ENCODE measurements at places on chromosomes 11 and 22.

DNA sequence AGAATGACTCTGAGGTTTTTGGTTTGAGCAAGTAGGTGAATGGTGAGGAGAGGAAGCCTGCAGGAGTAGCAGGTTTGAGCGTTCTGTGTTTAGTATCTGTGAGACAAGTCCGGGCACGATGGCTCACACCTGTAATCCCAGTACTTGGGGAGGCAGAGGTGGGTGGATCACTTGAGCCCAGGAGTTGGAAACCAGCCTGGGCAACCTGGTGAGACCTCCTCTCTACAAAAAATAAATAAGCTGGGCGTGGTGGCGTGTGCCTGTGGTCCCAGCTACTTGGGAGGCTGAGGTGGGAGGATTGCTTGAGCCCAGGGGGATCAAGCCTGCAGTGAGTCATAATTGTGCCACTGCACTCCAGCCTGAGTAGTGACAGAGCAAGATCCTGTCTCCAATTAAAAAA, 9.7 kb upstream of the CENATAC start:
- no peak for DNase-seq

GRCh38 chr22:47219789-47220188, 457.3 kb downstream of the TBC1D22A start:
- DNase-seq = no peak

- DNase-seq = peak; percentile 74
Observed at GRCh38 chr22:39316440-39317083, 2.9 kb downstream of the RPL3 start.

- no peak for DNase-seq
Observed at GRCh38 chr22:40216041-40216756, 38.5 kb downstream of the TNRC6B start.

- DNase-seq = no peak
Observed at GRCh38 chr11:120914601-120915000, 109.3 kb upstream of the TBCEL start.

- no peak for DNase-seq
Observed at GRCh38 chr11:133745791-133746190, 99.5 kb downstream of the SPATA19 start.

GRCh38 chr11:117002639-117003299, 95.5 kb downstream of the SIK3 start:
- DNase-seq = no peak

DNA sequence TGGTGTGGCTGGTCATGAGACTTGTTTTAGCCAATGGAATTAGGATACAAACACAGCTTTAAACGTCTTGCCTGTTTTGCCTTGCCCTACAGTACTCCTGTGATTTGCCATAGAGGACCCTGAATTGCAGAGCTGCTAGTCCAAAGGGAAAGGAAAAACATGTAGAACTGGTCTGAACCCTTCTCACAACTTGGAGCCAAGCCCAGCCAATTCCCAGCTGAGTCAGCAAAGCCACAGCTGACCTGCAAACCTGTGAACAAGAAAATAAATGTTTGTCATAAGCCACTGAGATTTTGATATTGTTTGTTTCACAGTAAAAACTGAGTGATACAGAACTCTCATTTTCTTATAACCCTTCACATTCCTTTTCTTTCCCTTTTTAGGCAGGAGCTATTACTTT, 360.5 kb upstream of the API5 start:
- DNase-seq = no peak

DNA sequence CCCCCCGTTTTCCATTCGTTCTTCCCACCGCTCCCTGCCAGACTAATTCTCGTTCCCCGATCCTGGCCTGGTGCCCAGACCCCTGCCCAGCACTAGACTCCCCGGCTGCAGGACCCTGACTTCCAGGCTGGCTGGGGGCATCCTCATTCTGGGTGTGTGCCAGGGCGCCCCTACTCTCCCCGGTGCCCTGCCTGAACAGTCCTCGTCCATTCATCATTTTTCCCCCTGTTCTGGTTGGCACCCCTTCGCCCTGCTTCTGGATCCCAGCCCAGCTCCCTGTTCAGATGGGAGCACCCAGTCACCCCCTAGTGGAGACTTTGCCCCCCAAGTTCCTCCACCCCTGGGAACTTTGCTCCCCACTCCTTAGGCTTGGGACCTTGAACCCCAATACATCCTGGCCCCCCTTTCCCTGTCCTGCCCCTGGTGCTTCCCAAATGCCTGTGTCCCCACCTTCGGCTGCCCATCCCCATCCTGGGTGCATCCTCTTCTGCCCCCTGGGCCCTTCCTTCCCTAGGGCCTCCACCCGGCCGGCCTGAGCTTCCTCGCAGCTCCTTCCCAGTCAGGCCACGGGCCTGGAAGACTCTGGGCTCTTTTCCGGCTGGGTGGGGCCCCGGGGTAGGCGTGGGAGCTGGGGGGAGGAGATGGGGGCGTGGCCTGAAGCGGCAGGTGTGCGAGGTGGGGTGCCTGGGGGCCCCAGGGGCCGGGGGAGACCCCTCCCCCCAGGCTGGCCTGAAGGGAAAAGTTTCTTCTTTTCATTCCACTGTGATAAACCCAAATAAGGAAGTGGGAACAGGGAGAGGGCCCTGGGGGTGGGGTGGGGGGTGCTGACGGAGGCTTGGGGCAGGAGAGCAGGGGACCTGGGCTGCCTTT, 908 bp downstream of the PLCB3 start:
- DNase-seq = peak; percentile 44
